ENCODE measurements at places on chromosomes 6 and 20.

DNA sequence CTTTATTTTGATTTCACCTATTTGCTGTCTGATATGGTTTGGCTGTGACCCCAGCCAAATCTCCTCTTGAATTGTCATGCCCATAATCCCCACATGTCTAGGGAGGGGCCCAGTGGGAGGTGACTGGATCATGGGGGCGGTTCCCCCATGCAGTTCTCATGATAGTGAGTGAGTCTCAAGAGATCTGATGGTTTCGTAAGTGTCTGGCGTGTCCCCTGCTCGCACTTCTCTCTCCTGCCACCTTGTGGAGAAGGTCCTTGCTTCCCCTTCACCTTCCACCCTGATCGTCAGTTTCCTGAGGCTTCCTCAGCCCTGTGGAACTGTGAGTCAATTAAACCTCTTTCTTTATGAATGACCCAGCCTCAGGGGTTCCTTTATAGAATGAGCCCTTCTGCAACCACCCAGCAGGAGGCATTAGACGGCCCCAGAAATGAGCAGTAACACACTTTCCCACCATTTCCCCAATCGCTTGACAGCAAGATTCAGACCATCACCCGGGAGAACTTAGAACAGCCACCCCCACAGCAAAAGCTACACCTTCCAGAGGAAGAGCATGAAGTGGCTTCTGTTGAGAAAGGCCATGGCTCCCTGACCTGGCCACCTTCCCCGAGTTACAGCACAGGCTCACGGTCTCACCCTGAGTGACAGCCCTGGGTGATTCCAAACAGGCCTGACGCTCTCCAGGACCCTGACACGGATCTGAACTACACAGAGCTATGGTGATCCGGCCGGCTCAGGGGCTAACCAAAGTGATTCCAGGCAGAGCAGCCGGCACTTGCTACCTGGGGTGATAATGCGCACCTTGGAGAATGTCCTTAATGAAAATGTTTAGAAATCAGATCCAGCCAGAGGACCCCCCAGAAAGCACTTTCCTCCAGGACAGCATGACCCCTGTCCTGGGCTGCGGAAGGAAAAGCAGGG lies 131.2 kb upstream of the CDH4 start:
- no peak for DNase-seq

DNA sequence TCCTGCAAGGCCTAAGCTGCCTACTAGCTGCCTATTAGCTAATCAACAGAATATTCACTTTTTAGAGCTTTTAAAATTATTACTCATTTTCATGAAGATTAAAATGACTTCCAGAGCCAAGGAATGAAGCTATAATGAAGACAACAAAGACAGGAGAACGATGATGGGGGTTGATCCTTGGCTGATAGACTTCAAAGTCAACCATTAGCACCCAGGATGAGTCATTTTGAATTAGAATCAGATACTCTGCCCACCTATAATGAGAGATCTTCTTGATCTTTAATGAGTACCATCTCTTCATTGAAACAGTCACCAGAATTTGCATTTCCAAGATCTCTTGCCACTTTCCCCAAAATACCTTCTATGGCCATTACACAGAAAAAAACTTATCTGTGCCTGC lies 56.7 kb upstream of the CDYL start:
- no peak for DNase-seq

DNA sequence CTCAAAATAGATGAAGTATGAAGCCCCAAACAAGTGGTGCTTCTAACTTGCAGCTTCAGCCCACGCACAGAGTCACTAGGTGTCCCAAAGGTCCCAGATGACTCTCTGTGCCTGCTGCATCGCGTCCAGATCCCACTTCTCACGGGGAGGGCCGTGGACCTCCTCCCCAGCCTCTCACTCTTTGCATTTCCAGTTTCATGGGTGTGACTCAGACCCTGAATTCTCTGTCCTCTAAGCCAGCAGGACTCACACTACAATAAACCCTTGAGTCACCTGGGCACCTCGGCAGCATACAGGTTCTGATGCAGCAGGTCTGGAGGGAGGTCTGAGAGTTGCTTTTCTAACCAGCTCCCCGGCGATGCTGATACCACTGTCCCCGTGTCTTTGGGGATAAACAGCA lies 114.0 kb upstream of the RIN2 start:
- no peak for DNase-seq

- DNase-seq = no peak
Measured at GRCh38 chr6:139250296-139251044, 41.3 kb downstream of the TXLNB start.

- no peak for DNase-seq
Measured at GRCh38 chr6:3822747-3823445, 26.3 kb upstream of the FAM50B start.

DNA sequence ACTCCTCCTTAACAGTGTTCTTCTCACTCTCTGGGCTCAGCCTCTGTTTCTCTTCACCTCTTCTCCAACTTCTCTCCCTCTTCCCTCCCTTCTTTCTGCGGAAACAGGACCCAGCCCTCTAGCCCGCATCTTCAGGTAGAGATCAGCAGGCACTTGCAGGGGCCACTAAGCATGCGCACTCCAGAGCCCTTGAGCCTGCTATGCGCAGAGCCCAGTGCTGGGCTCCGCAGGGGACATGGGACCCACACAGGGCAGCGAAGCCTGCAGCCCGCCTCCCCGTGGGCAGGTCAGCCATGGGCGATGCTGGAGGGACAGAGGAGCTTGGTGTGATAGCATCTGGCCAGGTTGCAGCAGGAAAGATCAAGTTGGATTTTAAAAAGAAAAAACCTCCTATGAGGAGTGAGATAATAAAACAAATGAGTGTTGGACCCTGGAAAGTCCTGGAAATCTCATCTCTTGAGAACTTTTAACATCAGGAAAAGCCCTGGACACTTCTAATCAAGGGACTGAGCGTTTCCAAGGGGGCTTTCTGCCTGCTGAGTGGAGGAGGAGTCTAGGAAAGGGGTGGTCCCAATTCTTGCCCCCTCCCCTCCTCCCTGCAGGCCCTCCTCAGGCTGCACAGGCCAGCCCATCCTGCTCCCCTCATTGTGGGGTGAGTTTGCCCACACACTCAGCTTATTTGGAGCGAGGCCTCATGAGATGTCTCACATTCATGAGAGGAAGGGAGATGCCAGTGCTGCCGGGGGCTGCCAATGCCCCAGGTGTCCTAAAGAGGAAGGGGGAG lies 71.9 kb downstream of the MDGA1 start:
- peak; percentile 71 for DNase-seq

- no peak for DNase-seq
Measured at GRCh38 chr6:106102967-106103727, 17.0 kb downstream of the PRDM1 start.

DNA sequence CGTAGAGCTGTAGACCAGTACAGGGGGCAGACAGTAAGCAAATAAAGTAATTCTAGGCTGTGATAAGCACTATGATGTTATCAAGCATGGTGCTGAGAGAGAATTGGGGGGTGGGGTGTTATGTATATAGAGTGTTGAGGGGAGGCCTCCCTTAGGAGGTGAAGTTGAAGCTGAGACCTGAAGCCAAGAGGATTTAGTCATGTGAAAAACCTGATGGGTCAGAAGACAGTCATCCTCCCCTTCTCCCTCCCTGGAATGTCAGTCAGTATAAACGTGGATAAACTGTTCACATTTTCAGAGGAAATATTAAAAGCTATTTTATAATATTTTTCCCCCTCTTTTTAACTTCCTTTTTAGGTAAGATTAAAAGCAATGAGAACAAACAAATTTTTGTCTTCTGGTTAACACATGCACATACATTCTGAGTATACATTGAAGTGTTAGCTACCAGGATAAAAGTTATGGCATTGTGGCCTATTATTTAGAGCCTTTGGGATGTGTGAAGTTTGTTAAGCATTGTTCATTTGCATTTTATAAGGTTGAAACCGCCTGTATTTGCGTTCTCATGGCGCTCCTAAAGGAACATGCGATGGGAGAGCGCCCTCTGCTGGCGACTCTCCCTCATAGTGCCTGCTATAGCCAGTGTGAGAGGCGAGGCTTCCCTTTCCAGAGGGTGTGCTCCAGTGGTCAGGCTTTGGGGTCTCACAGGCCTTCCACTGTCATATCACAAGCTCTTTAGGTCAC lies 35.4 kb upstream of the MAPK13 start:
- peak; percentile 59 for DNase-seq

DNA sequence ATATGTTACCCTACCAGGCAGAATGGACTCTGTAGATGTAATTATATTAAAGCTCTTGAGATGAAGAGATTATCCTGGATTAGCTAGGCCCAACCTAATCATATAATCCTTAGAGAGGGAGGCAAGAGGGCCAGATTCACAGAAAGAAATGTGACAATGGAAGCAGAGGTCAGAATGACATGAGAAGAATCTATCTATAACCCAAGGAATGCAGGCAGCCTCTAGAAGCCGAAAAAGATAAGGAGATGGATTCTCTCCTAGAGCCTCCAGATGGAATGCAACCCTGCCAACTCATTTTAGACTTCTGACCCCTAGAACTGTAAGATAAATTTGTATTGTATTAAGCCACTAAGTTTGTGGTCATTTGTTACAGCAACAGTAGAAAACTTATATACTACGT lies 12.3 kb downstream of the PXT1 start:
- no peak for DNase-seq

- no peak for DNase-seq
Measured at GRCh38 chr20:36833275-36834020, 42.5 kb upstream of the TLDC2 start.

DNA sequence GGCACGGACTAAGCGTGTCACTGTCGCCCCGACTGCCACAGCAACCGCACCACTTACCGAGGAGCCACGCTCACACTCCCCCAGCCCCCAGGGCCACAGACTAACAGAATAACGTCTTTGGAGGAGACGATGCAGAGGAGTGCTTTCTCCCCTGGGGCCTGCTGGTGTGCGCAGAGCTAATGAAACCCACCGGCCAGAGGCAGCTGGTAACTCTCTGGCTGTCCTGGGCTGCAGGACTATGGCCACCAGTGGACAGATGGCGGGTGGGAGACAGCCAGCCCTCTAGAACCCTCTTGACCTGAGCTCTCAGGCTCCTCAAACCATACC lies 228.0 kb downstream of the DLL1 start:
- DNase-seq = no peak

DNA sequence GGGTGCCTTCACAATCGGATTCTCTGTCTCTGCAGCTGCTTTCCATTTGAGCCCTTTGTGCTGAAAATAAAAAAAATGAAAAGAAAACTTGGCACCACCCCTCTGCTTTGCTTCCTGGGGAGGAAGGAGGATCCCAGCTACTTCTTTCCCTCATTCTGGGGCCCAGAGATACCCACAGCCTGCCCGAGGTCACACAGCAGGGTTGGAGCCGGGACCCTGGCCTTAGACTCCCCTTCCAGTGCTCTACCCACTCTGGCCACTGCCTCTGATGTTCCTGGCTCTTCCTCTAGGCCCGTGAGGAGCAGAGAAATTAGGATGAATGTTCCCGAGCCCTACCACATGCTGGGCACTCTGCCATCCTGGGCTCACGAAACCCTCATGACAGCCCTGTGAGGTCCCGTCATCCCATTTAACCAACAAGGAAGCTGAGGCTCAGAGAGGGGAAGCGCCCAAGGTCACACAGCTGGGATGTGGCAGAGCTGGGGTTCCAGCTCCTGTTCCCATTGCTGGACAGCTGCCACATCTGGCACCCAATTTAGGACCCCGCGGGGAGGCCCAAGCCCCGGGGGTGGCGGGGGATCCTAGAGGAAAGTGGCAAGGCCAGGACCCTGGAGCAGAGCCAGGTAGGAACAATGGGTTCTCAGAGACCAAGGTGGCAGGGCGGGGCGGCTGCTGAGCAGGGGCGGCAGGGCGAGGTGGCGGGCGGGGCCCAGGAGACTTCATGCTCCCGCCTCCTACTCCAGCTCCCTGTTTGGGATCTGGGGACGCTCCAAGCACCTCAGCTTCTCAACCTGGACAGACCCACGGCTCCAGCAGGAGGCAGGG lies 76.6 kb downstream of the CEBPB start:
- DNase-seq = no peak

DNA sequence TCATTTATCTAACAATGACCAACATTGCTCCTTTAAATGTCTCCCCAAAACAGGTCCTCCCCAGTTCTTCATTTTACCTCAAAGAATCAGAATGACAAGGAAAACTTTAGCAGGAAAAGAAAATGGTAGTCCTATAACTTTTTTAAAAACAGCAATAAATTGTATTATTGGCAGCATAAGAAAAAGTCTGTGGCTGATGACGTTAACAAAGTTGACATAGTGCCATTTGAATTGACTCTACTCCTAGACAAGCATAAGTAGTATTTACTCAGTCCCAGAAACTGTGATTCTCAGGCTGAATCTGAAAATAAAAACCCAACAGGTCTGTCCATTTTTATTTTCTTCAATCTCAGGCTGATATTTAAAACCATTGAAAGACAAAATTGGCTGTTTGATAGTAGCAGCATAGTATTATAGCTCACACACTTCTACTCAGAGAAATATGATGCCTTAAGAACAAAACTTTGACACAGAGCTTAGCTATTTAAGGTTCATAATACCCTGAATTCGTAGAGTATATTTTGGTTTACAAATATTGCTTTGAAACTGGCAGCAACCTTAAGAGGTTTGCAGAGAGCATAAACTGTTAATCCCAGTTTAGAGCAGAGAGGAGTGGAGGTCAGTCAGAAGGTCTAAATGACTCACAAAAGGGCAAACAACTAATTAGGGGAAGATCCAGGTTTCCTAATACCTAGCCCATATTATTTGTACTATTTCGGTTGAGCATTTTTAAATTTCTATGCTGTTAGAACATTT lies 35.0 kb upstream of the TENT5A start:
- no peak for DNase-seq

- no peak for DNase-seq
Measured at GRCh38 chr6:167211881-167212712, 54.3 kb upstream of the GPR31 start.

DNA sequence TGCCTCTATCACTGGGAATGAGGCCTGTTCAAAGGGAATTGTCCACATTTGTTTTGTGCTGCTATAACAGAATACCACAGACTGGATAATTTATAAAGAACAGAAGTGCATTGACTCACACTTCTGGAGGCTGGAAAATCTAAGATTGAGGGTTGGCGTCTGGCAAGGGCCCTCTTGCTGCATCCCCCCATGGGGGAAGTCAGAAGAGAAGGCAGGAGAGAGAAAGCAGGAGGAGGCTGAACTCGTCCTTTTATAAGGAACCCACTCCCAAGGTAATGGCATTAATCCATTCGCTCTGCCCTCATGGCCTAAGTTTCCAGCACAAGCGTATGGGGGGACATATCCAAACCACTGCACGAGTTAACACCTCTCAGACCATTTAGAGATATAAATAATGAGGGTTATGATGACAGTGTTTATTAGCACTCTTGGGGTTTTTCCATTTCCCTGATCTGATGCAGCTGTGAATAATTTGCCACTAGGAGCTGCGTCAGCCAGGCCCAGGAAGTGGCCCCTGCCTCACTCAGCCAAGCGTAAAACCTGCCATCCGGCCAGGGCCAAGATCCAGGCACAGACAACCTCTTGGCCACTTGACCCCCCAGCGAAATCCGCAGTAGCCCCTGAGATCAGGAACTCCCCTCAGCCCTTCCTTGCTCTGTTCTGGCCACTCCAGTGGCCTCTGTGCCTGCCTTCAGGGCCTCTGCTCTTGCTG lies 14.2 kb upstream of the SLCO4A1 start:
- no peak for DNase-seq

GRCh38 chr20:32078791-32079190 lies 26.7 kb downstream of the HCK start:
- DNase-seq = no peak

- DNase-seq = no peak
Measured at GRCh38 chr6:35736982-35737412, at the start of gene ARMC12. ARMC12 (plus strand) TSS chr6:35737032; CDS start chr6:35737109, 77 bp downstream.

GRCh38 chr20:61635721-61636455 lies 383.8 kb downstream of the CDH4 start:
- no peak for DNase-seq
